CD14-positive monocyte (primary cell): ENCODE measurements at places on chromosomes 6 and 20.

GRCh38 chr20:59151391-59151790 lies 12.2 kb upstream of the ZNF831 start:
- no peak for DNase-seq

DNA sequence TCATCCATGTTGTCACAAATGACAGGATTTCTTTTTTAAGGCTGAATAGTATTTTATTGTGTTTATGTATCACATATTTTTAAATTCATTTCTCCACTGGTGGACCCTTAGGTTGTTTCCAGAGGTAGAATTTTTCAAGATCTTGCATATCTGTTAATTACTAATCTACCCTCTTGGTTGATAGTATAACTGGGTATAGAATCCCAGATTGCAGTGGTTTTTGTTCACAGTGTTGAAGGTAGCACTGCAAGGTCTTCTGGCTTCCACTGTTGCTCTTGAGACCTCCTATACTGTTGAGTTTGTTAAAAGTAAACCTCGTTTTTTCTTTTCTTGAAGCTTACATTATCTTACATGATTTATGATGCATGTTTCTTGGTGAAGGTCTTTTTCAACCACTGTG lies 22.9 kb downstream of the CDC5L start:
- DNase-seq = no peak

DNA sequence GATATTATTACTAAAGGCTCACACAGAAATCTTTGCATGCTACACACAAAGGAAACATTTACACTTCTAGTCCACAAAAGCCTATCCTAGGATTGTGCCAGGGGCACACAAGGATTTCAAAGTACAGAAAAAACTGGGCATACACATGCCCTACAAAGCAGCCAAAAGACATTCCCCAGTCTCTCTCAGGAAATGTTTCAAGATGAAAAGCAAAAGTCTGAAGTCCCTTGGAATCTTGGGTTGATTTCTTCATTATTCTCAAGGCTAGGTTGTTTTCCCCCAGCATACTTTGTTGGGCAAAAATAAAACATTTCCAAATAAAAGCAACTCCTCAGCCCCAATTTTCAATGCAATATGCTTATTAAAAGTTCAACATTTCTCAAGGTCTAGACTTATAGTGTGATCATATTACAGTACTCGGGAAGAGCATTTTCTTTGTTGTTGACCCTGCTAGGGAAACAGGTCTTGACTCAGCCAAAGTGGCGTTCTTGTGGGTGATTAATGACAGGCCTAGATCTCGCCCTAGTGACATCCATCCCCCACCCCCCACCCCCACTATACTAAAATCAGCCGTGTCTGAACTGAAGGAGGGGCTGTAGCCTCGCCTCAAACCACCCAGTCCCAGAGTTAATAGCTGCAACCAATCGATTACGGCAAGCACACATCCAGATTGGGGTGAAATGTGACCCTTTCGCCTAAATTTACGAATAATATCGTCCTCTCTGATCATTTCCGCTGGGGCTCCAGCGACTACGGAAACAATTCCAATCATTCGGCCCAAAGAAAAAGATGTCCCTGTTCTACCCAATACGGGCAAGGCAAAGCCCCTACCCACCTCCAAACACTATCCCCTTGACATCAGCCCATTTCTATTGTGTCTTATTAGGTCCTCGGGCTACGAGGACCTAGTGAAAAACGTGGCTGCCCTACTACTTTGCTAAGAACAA lies 1.4 kb downstream of the AKIRIN2 start:
- peak; percentile 79 for DNase-seq

DNA sequence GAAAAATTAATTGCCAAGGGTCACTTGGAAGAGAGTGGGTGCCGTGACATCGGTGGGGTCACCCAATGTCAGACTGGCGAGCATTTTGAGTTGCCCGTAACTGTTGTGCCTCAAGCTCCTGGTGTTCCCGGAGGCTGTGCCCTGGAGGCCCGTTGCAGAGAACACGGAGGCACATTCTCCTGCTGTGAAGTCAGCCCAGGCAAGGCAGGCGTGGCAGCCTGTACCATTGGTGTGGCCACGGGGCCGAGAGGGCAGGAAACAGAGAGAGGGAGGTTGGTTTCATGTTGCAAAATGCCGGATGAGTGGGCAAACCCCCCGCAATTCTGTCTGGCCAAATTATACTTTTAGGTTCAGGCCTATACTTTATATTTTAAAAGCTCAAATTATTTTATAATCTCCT lies 81.2 kb downstream of the THBS2 start:
- no peak for DNase-seq

- DNase-seq = no peak
Observed at GRCh38 chr6:142002825-142003405, 129.8 kb upstream of the GJE1 start.

DNA sequence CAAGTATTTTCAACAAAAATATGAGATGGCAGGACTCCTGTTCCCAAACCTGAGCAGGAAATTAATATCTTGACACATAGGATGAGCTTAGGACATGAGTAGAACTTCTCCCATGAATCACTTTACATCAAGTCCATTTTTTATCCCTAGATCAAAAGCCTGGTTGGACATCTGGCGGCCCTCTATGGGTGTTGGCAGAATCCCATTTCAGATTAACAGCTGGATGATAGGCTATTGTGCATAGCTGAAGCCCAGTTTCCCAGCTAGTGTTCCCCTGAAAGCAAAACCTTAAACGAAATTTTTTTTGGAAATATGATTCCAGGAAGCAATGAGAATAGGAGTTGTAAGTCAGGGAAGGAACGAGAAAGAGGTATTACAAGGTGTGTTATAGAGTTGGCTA lies 449.4 kb upstream of the CHD6 start:
- no peak for DNase-seq

GRCh38 chr6:106685833-106686232 lies 56.5 kb downstream of the QRSL1 start:
- DNase-seq = no peak

- peak; percentile 52 for DNase-seq
Observed at GRCh38 chr20:34069341-34070078, 42.5 kb downstream of the EIF2S2 start.

DNA sequence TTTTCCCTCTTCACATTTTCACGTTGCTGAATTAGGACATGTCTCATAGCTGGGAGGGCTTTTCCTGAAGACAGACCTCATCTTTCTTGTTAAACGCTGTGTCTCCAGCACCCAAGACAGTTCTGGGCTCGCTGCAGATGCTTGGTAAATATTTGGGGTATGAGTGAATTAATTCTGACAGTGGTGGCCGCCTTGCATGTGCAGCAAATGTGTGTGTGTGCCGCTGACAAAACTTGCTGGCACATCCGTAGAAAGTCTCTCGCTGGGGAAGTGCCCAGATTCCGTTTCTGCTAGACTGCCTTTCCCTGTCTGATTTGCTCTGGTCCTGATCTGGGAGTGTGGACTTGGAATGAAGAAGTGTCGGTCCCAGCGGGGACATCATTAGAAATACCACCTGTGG lies 48.2 kb upstream of the ZNFX1 start:
- no peak for DNase-seq

DNA sequence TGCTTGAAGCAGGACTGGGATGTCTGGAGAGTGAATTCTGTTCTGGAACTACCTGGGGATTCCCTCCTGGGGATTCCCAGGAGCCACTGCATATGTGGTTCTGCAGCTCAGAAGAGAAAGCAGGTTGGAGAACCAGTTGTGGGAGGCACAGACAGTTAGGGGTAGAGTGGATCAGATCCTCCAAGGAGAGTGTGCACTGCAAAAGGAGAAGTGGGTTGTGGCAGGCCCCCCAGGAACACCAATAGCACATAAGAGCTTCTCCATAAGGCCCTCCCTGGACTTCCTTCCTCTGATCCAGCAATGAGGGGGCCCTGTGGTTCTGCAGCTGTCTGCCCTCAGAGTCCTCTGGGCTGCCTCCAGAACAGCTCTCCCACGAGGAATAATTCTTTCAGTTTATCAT lies 369.2 kb upstream of the CNR1 start:
- DNase-seq = no peak

DNA sequence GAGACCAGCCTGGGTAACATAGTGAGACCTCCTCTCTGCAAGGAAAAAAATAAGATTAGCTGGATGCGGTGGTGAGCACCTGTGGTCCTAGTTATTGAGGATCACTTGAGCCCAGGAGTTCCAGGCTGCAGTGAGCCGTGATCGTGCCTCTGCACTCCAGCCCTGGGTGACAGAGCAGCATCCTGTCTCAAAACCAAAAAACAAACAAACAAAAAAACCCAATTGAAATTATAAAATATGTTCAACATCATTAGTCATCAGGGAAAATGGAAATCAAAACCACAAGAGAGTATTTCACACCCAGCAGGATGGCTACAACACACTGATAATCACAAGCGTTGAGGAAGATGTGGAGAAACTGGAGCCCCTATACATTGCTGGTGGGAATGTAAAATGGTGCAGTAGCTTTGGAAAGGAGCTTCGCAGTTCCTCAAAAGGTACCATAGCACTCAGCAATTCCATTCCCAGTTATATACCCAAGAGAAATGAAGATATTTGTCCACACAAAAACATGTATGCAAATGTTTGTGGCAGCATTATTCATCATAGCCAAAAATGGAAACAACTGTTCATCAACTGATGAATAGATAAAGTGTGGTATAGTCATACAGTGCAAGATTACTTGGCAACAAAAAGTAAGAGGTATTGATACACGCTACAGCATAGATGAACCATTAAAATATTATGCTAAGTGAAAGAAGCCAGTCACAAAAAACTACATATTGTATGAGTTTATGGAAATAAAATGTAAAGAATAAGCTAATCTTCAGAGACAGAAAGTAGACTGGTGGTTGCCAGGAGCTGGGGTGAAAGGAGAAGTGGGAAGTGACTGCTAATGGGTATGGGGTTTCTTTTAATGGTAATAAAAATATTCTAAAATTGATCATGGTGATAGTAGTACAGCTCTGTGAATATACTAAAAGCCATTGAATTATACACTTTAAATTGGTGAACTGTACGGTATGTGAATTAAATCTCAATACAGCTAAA lies 38.7 kb upstream of the RIPOR2 start:
- no peak for DNase-seq
